ENCODE measurements at places on chromosomes 2 and 18.

GRCh38 chr2:54895730-54896129 lies 154.5 kb downstream of the RTN4 start:
- no peak for DNase-seq

GRCh38 chr2:7281231-7282201 lies 364.3 kb downstream of the RNF144A start:
- DNase-seq, result no peak

DNA sequence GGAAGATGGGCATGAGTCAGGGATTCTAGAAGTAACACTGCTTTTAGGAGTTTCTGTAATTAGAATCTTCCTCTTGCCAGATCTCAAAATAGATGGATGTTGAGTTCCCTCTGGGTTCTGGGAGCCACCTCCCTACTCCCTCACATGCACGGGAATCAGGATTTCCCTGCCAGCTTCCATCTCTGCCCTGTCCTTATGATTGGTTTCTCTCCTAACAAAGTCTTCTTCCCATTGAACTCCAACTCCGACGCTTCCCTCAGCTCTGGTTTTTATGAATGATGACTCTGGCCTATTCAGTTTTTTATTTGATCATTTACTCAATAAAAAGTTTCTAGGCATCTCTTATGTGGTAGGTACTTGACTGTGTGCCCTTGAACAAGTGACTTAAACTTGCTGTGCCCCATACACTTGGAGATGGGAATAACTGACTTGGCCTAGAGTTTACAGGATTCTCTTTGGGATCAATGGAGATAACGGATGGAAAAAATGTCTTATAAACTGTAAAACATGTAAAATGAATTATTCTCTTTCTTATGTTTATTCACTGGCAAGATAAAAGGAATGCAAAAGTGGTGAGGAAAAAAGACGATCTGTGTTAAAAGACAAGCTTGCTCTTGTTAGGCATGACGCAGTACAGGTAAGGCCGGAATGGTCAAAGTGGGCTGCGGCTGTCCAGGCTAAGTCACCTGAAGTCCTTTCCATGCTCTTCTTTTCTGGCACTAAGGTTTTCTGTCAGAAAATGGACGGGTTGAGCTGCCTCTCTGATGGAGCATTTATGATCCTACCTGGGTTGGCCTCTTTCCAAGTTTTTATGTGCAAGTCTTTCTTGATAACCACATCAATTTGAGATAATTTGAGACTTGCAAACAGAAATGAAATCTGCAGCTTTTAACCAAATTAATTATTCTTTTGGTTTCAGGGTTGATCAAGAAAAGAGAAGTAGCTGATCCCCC lies 199.6 kb downstream of the MYCN start:
- DNase-seq, result no peak

GRCh38 chr18:24817150-24817549 lies 356.7 kb downstream of the HRH4 start:
- no peak for DNase-seq

DNA sequence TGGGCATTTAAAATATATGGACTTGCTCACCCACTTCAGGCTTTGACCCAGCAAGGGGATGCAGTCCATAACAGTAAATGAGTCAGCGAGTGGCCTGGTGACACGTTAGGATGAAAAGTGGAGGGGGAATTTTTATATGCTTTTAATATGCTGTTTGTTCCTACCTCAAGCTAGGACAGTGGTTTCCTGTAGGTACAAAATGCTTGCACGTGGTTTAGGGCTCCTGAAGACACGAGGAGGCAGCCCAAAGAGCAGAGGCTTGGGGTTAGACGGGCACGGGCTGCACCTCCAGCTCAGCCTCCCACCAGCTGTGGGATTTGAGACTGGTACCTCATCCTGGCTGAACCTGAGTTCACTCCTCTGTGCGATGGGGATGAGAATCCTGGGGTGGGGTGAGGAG lies 306.2 kb upstream of the CXCR4 start:
- DNase-seq, result no peak

GRCh38 chr2:98455494-98455976 lies 10.9 kb downstream of the INPP4A start:
- DNase-seq, result peak; percentile 80

DNA sequence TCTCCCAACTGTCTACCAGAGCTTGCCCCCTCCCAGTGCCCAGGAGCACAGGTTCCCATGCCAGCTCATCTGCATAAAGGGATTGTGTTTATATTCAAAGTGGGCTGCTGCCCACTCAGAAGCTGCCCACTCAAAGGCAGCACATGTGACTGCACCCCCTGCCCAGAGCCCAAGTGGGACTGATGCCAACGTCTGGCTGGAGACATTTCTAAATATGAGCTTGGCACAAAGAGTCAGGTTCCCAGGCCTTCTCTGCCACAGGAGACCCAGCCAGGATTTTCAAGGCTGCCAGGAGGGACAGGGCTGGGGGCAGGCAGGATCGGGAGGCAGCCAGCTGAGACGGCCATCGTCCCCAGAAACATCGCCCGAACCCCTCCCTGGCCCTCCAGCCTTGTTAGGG lies 67.1 kb downstream of the ZBTB7C start:
- DNase-seq, result no peak

DNA sequence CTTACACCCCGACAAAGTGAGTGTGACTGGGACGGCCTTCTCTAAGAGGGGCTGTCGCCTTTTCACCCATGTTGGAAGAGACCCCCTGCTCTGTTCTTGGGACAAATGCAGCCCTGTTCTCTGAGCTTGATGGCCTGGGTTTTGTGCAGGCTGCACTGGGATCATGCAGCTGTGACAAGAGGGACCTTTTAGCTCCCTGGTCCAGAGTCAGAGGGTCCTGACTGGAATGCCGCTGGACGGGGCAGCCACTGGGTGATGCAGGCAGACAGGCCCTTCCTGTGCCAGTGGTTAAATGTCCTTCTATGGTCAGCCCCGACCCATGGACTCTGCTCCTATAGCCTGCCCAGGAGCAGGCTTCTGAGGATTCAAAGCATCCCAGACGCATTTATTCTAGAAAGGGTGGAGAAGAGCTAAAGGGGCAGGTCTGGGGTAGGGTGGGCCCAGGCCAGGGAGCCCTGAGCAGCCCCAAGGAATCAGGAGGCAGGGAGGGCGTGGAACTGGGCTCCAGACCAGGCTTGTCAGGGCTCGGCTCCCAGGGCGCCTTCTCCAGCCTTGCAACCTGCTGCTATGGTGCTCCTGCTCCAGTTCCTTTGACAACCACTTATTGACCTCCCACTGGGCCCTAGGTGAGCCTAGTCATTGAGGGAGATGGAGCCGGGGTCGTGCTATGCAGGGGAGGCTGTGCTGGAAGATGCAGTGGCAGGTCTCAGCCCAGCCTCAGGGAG lies 277.9 kb upstream of the HS6ST1 start:
- DNase-seq, result no peak

GRCh38 chr2:28390746-28391563 lies 1.7 kb upstream of the FOSL2 start:
- no peak for DNase-seq

DNA sequence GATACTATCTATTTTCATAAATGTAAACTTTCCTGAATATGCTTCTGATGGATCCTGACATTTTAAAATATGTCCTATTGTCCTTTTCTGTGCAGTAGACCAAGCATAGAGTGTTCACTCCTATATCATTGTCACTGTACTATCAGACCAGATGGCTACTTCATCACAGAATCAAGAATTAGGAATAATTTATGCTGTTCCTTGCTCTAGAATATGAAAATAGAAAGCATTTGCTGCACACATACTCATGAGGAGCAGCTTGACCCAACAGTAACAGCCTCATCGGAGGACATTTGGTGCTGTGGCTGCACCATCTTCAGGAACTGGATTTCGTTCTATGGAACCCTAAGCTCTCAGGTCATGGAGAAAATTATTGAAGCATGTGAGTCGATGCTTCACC lies 468.9 kb upstream of the HNRNPA3 start:
- no peak for DNase-seq

- DNase-seq, result no peak
Measured at GRCh38 chr2:27150639-27151230, 1.9 kb downstream of the TCF23 start.

DNA sequence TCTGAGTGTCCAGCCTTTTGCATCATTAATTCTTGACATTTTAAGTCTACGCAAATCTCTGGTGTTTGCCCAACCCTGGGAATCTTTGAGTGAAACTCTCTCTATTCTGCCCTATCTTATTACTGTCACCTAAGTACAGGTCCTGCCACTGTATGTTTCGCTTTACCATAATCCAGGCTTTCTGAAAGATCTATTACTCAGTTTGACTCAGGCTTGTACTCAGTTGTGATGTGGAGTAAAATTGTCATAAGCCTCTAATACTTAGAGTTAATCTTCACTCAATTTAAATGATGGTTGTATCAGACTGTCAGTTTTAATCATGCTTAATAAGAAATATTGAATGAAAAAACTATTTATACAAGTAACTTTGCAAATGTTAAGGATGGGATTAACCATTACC lies 30.3 kb upstream of the RAPGEF4 start:
- no peak for DNase-seq
